ENCODE measurements at places on chromosomes 16 and 17. TPM values are rescaled to one million over a fixed set of nuclear protein-coding genes. Genes with fewer than 3 reads are reported as not detected.
A peak's percentile ranks its signal among the peaks of the same experiment; 100 is the strongest.

DNA sequence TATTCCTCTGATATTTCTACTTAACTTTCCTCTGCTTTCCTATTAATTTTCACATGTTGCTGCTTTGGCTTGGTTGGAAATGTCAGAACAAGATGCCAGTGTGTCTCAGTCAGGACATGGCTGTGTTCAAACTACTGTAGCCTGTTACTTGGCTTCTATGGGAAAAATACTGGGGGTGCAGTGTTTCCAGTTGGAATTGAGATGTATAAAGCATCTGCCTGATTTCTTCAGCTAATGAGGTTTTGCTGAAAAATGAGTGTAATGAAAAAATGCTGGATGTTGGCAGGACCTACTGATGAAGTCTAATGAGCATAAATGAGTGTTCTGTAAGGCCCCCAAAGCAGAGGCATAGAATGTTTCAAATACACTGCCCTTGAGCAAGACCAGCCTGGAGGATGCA lies 166.6 kb downstream of the PHKB start:
- H3K36me3 ChIP-seq, result peaks cover 13% of the 10 kb centered on the region
- DNase-seq, result no peak
- H3K27ac ChIP-seq, result no peak overlapping the region
- no peak overlapping the region for H3K4me3 ChIP-seq
- no peaks in the 10 kb centered on the region for H3K27me3 ChIP-seq
- H3K4me1 ChIP-seq, result peaks cover 3% of the 10 kb centered on the region

DNA sequence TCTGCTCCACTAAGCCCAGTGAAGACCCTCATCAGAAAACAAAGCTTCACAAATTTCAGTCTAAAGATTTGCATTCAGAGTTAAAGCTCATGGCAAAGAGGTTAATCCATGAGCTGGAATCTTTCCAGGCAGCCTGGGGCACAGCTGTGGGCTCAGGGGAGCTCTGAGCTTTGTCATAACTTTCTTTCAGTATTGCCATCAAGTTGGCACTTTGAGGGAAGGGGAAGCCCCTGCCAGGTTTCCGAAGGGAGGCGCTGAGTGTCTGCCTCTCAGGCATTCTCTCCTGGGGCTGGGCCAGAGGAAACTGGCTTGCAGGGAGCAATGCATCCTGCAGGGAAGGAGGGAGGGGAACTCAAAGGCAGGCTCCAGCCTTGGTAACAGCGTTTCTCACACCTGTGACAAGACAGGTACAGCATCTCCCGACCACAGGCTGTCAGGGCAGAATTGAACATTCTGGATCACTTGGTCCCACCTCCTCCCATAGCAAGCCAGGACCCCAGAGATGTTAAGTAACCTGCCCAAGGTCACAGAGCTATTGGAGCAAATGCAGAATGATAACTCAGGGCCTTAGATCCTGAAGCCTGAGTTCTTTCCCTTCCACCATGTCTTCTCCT lies 3.9 kb downstream of the LPO start:
- H3K27me3 ChIP-seq, result peaks cover 56% of the 10 kb centered on the region
- H3K27ac ChIP-seq, result no peak overlapping the region
- H3K4me3 ChIP-seq, result no peak overlapping the region
- H3K36me3 ChIP-seq, result no peaks in the 10 kb centered on the region

DNA sequence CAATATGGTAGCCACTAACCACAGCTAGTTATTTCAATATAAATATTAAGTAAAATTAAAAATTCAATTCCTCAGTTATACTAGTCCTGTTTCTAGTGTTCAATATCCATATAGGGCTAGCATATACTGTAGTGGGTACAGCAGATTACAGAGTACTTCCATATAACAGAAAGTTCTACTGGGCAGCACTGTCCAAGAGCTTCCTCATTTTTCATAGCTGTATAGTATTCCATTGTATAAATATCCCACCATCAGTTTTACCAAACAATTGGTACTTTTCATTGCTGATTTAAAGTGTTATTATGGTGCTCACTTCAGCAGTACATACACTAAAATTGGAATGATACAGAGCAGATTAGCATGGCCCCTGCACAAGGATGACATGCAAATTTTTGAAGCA lies 20.4 kb downstream of the ACSM3 start:
- no peaks in the 10 kb centered on the region for H3K4me1 ChIP-seq
- no peak overlapping the region for H3K27ac ChIP-seq
- no peaks in the 10 kb centered on the region for H3K27me3 ChIP-seq

- no peak overlapping the region for H3K4me3 ChIP-seq
- no peaks in the 10 kb centered on the region for H3K4me1 ChIP-seq
- H3K27ac ChIP-seq, result no peak overlapping the region
- no peak for DNase-seq
- no peaks in the 10 kb centered on the region for H3K36me3 ChIP-seq
Observed at GRCh38 chr17:73750975-73751374, 106.7 kb upstream of the SDK2 start.

GRCh38 chr17:49969795-49970389 lies 902 bp downstream of the DLX4 start:
- H3K4me3 ChIP-seq, result peak overlapping the region; percentile 81
- H3K4me1 ChIP-seq, result peaks cover 32% of the 10 kb centered on the region
- peaks cover 90% of the 10 kb centered on the region for H3K27me3 ChIP-seq
- DNase-seq, result no peak
- no peaks in the 10 kb centered on the region for H3K36me3 ChIP-seq

DNA sequence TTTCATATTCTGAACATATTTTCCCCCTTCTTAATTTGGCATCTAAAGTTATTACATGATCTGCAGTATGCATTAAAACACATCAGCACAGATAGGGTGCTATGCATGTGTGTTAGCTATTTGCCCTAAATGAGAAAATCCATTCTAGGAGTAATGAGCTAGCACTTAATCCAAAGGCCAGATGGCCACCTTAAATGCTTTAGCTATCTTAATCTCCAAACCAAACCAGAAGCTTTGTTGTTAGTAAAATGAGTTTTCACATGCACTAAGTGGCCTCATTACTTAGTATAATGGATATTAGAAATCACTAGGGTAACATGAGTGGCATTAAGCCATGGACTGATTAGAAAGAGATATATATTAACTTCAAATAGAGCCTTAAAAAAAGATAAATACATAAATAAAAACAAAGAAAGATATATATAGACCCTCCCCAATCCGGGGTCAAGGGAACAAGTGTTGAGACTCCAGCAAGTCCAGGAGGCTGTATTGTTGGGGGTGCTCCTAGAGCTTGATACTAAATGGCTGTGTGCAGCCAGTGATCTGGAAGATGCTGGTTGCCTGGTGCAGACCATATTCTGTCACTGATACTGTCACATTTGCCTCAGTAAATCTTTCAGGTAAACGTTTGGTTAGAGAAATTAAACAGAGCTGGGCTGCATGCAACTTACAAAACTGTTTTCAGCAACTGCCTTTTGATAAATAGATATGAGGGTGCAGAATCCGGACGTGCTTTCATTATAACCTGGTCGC lies 67.3 kb downstream of the MYH10 start:
- H3K36me3 ChIP-seq, result no peaks in the 10 kb centered on the region
- no peaks in the 10 kb centered on the region for H3K4me1 ChIP-seq
- no peak overlapping the region for H3K4me3 ChIP-seq
- no peak for DNase-seq
- peaks cover 4% of the 10 kb centered on the region for H3K27me3 ChIP-seq

Gene KRT33A
- not detected for total RNA-seq

Gene SLC47A1
- total RNA-seq, result 0.45 TPM

Gene ASB16
- not detected for total RNA-seq

Gene KCNJ2
- total RNA-seq, result not detected

Gene CPNE7
- total RNA-seq, result 3.3 TPM

Gene RAP1GAP2
- total RNA-seq, result 39.8 TPM

Gene KAT2A
- total RNA-seq, result 25.7 TPM

Gene GID4
- total RNA-seq, result 9.3 TPM

Gene PRPSAP2
- 36.0 TPM for total RNA-seq
